ENCODE measurements at places on chromosomes 5 and 9.

DNA sequence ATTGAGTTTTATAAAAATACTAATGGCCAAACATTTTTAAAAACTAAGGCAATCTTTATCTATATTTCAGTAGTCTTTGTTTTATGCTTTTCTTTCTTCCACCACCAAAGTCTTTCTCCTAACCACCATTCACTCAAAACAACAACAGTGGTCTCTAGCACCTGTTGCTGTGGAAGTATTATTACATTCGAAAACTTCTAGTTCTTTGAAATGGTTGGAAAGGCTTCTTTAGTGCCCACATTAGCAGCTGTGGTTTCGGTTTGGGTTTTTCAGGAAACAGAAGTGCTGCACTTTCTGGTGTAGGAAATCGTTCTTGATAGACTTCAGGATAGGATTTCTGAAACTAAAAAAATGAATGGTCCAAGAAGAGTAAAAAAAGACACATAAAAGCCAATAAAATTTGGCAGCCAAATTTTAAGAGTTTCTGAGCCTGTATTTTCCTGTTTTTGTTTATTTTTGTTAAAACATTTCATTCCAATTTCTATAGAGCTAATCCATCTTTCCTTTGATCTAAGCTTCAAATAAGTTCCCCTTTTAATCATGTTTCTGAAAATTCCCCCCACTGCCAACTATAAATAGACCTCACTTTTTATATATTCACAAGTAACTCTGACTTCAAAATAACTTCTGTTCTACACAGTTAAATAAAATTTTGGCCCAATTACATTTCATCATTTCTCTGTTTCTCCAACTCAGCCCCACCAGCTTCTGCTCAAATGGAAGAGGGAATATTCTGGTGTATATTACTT lies 102.2 kb downstream of the DEPDC1B start:
- no peak for DNase-seq

DNA sequence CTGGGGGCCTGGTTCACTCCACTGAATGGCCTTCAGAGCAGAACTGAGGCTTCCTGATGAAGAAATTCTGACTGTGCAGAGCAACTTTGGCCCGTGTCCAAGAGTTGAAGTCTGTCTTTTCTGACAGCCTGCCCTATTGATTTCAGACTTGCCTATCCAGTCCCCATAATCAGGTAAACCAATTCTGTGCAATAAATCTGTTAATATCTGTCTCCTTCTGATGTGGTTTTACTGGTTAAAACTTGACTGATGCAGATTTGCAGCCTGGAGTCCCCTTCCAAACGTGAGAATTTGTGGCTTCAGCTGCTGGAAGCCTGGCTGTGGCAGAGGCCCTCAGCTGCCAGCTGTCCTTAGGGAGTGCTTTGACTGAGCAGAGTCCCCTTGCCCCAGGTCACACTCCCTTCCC lies 283.9 kb upstream of the ANKRD55 start:
- DNase-seq: no peak

DNA sequence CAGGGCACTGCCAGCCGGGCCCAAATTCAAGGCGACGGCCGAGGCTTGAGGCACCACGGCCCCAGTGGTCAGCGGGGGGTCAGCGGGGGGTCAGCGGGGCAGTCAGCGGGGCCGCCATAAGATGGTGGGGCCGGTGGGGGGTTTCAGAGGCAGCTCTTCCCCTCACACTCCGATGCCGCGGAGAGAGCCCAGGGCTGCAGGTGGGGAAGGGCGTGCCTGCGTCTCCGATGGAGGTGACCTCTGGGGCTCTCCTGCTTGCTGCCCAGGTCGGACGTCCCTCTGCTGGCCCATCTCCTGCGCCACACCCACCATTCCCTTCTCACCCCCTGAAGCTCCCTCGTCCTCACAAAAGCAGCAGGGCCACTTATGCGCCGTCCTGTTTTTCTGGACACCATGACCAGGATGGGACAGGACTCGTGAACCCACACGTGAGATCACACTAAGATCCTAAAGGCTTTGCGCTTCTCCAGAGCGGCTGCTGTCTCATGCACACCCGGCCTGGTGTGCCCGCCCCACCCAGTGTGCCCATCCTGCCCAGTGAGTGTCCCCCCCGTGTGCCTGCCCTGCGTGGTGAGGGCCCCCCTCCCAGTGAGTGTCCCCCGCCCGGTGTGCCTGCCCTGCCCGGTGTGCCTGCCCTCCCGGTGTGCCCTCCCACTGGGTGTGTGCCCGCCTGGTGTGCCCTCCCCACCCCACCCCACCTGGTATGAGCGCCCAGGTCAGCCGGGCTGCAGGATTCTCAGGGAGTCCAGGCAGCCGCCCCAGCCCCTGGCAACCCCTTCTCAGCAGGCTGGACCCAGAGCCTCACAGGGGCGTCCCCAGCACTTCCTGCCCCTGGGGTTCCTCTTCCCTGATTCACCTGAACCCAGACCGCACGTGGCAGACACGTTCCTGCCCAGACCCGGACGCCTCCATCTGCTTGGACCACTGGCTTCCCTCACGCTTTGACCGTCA lies 48.7 kb upstream of the NKD2 start:
- no peak for DNase-seq

DNA sequence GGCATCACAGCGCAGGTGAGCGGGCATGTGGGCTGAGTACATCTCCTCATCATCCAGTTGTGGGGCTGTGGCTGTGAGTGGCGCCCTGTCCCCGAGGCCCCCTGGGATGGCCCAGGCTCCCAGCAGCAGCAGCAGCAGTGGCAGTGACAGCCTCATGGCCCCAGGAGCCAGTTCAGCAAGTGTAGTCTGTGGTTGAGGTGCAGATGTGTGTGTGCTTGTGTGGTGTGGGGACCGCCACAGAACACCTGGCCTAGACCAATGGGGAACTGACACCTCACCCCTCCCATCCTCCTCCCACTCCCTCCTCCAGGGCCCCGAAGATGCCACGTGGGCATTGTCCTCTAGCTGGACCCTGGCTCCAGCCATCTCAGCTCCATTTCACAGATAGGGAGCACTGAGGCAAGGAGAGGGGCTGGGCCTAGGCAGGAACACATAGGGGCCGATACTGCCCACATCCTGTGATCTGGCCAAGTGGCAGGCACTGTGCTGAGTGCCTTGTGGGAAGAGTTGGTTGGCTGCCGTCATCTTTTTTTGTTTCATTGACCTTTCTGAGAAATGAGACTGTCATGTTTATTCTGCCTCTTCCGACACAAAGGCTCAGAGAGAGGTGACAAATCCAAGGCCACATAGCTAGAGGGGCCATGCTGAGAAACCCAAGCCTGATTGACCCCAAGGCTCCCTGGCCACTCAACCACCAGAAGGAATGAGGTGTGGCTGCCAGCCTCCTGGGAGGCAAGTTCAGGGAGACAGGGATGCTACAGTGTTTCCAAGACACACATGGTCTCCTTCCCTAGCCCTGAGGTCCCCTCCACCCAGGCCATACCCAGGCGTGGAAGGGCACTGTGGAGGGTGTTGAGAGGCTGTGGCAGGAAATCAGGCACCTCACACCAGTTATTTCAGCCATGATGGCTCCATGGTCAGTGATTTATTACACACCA lies at the start of gene MZB1:
TSS of gene MZB1 (minus strand) at position 213 of the 938 bp plus-strand sequence. CDS start at position 156, 57 bp downstream.
- DNase-seq: no peak

- no peak for DNase-seq
Measured at GRCh38 chr5:149265597-149265996, 6.1 kb upstream of the AFAP1L1 start.

- no peak for DNase-seq
Measured at GRCh38 chr9:624935-625500, 216.5 kb upstream of the DMRT1 start.

- no peak for DNase-seq
Measured at GRCh38 chr5:87340716-87341115, 72.0 kb downstream of the CCNH start.

DNA sequence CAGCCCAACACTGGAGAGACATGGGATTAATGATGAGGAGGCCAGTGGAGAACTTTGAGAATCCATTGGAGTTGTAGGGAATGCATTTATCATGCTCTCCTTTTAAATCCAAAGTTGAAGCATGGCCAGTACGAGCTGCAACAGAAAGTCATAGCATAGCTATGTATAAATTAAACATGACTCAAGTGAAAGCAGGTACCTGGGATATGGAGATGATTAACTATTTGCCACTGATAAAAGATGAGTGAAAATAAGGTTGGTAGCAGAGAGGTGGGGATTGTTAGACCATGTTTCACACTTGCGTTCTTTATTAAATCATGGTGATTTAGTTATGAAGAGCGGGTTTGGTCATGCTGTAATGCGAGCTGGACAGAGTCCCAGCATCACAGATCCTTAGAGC lies 189.6 kb downstream of the ARHGEF28 start:
- DNase-seq: no peak

DNA sequence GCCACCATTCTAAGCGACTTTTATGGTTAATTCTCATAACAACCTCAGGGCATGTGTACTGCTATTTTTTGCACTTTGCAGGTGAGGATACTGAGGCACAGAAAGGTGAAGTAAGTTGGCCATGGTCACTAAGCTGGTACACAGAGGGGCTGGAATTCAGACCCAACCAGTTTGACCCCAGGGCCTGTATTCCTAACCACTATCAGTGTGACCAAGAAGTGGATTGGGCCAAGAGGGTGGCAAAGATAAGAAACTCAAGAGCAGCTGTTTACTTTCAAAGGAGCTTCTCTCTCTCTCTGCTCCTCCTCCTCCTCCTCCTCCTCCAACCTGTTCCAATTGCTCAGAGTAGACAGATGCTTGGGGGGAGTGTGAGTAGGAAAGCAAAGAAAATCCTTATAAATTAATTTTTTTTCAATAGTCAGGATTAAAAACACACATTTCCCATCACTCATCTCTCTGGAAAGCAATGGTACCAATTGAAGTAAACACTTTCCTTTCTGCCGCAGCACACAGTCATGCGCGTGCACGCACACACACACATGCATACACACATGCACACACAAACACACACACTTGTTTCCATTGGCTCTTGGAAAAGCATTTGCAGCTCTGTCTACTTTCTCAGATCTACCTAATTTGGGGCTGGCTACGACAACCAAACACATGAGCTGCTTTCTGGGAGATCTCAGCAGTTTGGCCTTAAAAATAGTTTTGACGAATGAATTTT lies 736.7 kb upstream of the WWC1 start:
- DNase-seq: no peak

GRCh38 chr5:175880213-175880612 lies 8.8 kb downstream of the CPLX2 start:
- no peak for DNase-seq

DNA sequence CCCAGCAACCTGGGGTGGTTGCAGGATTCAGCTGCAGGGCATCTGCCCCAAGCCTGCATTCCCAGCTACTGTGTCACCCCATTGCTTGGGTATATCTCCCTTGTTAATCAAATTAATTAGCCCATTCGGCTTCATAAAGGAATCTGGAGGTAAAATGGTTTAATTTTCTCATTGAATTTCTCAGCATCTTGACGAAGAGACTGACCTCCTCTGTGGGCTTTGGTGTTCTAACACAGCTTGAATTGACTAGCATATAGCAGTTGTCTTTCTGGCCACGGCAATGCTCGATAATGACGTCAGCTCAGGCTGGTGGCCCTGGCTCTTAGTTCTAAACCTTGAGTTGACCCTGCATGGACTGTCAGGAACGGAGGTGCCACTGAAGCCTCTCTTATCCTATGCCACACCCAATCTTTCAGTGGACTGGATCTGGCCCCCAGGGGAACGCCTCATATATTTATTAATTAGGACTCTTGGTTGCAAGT lies 72.4 kb downstream of the MSX2 start:
- no peak for DNase-seq

DNA sequence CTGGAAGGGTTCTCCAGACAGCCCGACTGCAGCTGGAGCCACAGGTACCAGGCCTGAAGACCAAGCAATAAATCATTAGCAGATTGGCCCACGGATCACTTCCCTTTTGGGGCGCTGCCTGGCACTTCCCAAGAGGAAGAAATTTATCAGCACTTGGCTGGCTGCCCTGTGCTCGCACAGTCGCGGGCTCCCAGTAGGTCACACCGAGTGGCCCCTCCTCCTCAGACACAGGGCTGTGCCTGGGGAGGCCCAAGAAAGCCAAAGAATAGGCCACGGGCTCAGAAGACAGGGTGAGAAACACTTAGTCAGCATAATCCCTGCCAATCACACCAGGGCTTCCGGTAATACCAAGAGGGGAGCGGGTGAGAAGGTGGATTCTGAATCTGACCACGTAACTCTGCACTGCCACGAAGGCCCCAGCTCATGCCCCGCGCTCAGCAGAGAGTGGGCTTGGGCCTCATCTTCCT lies 115.7 kb upstream of the MSX2 start:
- no peak for DNase-seq

GRCh38 chr5:142325725-142326479 lies 1.1 kb upstream of the SPRY4 start:
- DNase-seq: no peak

DNA sequence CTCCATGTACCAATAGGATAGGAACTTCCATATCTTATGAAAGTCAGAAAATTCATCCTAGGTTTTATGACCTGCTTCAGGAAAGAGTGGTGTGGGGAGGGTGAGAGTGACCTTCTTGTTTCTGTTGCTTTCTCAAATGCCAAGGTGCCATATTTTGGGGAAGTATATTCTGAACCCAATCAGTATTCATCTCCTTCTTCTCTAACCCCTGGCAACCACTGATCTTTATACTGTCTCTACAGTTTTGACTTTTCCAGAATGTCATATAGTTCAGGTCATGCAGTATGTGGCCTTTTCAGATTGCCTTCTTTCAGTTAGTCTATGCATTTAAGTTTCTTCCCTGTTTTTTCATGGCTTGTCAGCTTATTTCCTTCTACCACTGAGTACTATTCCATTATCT lies 321.4 kb upstream of the SEMA6A start:
- no peak for DNase-seq

GRCh38 chr5:143896516-143896915 lies 84.6 kb downstream of the HMHB1 start:
- no peak for DNase-seq

DNA sequence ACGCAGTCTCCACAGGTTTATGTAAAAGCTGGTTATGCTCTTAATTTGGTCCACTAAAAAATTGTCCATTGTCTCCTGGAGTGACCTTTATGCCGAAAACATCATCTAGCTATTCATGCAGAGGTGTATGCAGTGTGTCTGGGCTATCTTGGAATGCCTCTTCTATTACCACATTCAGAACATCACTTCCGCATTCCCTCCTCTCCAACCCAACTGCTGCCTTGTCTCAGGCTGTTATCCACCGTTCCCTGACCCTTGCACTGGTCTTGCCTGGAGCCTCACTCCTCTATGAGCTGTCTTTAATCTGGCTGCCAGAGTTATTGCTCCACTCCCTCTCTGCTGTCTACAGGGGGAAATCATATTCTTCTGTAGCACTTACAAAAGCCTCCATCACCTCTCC lies 214.1 kb upstream of the ANKRD55 start:
- DNase-seq: no peak

GRCh38 chr5:141811287-141812155 lies 66.7 kb downstream of the PCDH1 start:
- DNase-seq: no peak

DNA sequence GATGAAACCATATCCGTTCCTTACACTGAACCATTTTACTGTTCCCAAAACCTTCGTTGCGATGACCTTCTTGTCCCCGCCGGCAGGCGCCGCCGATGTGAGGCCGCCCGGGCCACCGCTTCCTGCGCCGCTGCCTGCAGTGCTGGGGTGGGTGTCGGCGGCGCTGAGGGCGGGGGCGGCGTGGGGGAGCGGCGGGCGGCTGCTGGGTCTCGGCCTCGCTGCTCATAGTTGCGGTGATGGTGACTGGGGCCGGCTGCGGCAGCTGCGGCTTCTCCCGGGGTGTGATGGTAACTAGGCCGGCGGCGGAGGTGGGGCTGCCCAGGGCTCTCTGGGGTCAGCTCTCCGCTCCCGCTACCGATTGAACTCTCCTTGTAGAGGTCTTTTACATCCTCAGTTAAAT lies 14.1 kb upstream of the OR2S2 start:
- no peak for DNase-seq

- DNase-seq: no peak
Measured at GRCh38 chr5:40614466-40614865, 65.2 kb upstream of the PTGER4 start.

GRCh38 chr9:125663127-125663526 lies 43.9 kb downstream of the MAPKAP1 start:
- no peak for DNase-seq
